Mesendoderm (in vitro differentiated cells): ENCODE measurements at places on chromosomes 3 and 15.

- H3K27me3 ChIP-seq: no peaks in the 10 kb centered on the region
- no peak overlapping the region for H3K4me3 ChIP-seq
- no peaks in the 10 kb centered on the region for H3K4me1 ChIP-seq
Observed at GRCh38 chr3:4741404-4742307, 237.6 kb upstream of the BHLHE40 start.

GRCh38 chr15:94586099-94586498 is 354.7 kb downstream of the MCTP2 start:
- no peak for DNase-seq
- H3K27me3 ChIP-seq: no peaks in the 10 kb centered on the region
- H3K36me3 ChIP-seq: no peaks in the 10 kb centered on the region
- no peak overlapping the region for H3K27ac ChIP-seq
- no peaks in the 10 kb centered on the region for H3K4me1 ChIP-seq
- H3K4me3 ChIP-seq: no peak overlapping the region

DNA sequence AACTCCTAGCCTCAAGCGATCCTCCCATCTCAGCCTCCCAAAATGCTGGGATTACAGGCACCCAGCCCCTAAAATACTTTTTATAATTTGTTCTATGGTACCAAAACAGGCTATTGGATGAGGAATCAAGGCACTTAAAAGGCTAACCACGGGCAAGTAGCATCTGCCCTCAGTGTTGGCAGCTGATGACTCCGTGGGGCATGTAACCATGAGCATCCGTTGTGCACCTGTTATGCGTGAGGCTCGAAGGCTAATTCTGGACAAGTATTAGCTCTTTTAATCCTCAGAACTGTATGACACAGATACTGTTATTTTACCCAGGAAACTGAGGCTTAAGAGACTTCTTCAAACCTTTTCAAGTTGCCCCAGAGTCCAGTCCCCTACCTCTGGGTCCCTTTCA is 10.2 kb downstream of the WDR73 start:
- no peak overlapping the region for H3K27ac ChIP-seq
- no peaks in the 10 kb centered on the region for H3K4me1 ChIP-seq
- no peaks in the 10 kb centered on the region for H3K27me3 ChIP-seq
- no peak overlapping the region for H3K4me3 ChIP-seq
- H3K36me3 ChIP-seq: peaks cover 31% of the 10 kb centered on the region

GRCh38 chr3:107242579-107242978 is 134.7 kb upstream of the CCDC54 start:
- no peaks in the 10 kb centered on the region for H3K36me3 ChIP-seq
- no peak overlapping the region for H3K27ac ChIP-seq
- no peaks in the 10 kb centered on the region for H3K27me3 ChIP-seq
- H3K4me1 ChIP-seq: peaks cover 2% of the 10 kb centered on the region
- no peak overlapping the region for H3K4me3 ChIP-seq

DNA sequence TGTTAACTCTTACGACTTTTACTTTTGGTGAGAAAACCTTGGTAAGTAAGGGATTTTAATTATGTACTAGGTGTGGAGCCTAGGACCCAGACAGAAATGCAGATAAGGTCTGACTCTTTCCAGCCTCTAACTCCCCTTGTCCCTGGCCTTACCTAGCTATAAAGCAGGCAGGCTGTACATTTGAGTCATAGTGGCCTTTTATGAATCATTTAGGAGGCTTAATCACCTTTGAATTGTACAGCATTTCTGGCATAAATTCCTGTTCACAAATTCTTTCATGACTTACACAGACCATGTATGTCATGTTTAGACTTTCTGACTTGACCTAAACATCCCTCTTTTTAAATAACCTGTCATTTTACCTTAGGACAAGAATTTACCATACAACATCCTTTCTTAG is 47.4 kb downstream of the CHCHD4 start:
- DNase-seq: no peak
- no peaks in the 10 kb centered on the region for H3K27me3 ChIP-seq
- H3K4me3 ChIP-seq: no peak overlapping the region
- no peaks in the 10 kb centered on the region for H3K36me3 ChIP-seq
- H3K27ac ChIP-seq: no peak overlapping the region

DNA sequence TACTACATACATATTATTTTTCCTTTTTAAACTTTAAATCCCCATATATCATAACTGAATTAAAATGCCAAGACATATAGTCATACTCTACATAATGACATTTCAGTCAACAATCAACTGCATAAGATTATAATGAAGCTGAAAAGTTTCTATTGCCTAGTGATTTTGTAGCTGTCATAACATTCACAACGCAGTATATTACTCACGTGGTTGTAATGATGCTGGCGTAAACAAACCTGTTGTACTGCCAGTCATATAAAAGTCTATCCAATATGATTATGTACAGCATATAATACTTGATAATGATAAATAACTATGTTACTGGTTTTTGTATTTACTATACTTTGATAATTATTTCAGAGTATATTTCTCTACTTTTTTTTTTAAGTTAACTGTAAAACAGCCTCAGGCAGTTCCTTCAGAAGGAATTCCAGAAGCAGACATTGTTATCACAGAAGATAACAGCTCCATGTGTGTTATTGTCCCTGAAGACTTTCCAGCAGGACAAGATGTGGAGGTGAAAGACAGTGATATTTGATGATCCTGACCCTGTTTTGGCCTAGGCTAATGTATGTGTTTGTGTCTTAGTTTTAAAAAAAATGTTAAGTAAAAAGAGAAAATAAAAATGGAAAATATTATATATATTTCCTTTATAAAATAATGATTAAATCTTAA is 443.4 kb upstream of the UBE2E2 start:
- no peaks in the 10 kb centered on the region for H3K36me3 ChIP-seq
- H3K27ac ChIP-seq: no peak overlapping the region
- H3K27me3 ChIP-seq: no peaks in the 10 kb centered on the region
- H3K4me1 ChIP-seq: no peaks in the 10 kb centered on the region

GRCh38 chr3:96779810-96780209 is 34.6 kb upstream of the EPHA6 start:
- no peaks in the 10 kb centered on the region for H3K36me3 ChIP-seq
- H3K27ac ChIP-seq: no peak overlapping the region
- DNase-seq: no peak
- no peaks in the 10 kb centered on the region for H3K27me3 ChIP-seq
- no peak overlapping the region for H3K4me3 ChIP-seq

GRCh38 chr15:81485806-81486205 is 111.8 kb upstream of the TMC3 start:
- no peaks in the 10 kb centered on the region for H3K36me3 ChIP-seq
- H3K4me1 ChIP-seq: no peaks in the 10 kb centered on the region
- DNase-seq: no peak
- H3K4me3 ChIP-seq: no peak overlapping the region

DNA sequence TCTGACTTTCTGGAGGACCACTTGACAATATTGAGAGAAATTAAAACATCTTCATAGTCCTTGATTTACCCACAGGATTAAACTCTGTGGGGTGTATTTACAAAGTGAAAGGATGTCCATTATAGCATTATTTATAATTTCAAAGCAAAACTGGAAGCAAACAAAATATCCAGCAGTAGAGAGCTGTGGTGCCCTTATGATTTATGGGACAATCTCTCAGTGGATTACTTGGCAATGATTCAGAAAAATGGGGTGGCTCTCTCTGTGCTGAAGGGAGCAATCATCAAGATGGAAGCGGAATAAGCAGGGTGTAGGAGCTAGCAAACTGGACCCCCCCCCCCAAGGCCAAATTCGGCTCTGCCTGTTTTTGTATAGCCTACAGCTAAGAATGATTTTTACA is 9.0 kb downstream of the PPCDC start:
- no peaks in the 10 kb centered on the region for H3K27me3 ChIP-seq
- H3K36me3 ChIP-seq: no peaks in the 10 kb centered on the region
- no peak overlapping the region for H3K4me3 ChIP-seq
- H3K27ac ChIP-seq: no peak overlapping the region
- DNase-seq: no peak

DNA sequence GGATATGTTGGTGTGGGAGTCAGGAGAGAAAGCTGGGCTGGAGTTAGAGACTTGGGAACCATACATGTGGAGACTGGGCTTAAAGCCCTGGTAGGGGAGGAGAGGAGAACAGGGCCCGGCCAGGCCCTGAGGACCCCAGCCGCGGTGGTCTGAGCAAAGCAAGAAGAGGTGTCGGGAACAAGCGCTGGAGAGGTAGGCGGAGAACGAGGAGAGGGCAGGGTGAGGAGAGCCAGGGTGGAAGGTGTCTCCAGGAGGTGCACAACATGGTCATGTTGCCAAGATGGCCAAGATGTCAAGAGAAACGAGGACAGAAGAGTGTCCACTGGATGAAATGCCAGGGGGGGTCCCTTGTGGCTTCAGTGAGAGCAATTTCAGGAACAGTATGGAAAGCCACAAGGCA is 5.5 kb downstream of the CHAC1 start:
- H3K27ac ChIP-seq: no peak overlapping the region
- peaks cover 5% of the 10 kb centered on the region for H3K36me3 ChIP-seq

DNA sequence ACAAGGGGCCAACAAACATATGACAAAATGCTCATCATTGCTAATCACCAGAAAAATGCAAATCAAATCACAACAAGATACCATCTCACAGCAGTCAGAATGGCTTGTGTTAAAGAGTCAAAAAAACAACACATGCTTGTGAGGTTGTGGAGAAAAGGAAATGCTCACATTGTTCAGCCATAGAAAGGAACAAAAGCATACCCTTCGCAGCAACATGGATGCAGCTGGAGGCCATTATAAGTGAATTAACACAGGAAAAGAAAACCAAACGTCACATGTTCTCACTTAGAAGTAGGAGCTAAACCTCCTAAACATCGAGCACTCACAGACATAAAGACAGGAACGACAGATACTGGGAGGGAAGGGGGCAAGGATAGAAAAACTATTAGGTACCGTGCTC is 678.4 kb upstream of the GRM7 start:
- no peaks in the 10 kb centered on the region for H3K36me3 ChIP-seq
- no peaks in the 10 kb centered on the region for H3K27me3 ChIP-seq
- no peaks in the 10 kb centered on the region for H3K4me1 ChIP-seq
- H3K27ac ChIP-seq: no peak overlapping the region
- no peak overlapping the region for H3K4me3 ChIP-seq

DNA sequence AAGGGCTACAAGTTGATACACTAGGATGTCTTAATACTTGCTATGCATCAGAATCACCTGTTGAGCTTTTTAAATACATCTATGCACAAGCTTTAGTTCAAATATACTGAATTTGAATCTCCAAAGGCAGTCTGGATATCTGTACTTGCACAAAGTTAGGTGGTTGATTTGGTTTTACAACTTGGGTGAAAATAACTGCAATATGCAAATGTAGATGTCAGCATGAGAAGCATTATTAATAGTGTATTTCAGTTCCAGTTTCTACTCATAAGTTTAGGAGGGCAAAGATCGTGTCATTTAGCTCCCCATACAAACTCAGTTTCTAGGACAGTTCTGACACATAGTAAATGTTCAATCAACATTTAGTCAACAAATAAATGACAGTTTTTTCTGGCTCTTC is 25.6 kb downstream of the IQCB1 start:
- no peak overlapping the region for H3K4me3 ChIP-seq
- no peaks in the 10 kb centered on the region for H3K27me3 ChIP-seq
- DNase-seq: no peak
- H3K36me3 ChIP-seq: no peaks in the 10 kb centered on the region

DNA sequence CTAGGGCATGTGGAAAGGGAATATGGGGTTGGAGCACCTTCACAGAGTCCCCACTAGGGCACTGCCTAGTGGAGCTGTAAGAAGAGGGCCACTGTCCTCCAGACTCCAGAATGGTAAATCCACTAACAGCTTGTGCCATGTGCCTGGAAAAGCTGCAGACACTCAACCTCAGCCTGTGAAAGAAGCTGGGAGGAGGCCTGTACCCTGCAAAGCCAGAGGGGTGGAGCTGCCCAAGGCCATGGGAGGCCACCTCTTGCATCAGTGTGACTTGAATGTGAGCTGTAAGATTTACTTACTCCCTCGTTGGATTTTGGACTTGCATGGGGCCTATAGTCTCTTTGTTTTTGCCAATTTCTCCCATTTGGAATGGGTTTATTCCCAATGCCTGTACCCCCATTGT is 705.2 kb upstream of the ROBO1 start:
- H3K4me3 ChIP-seq: no peak overlapping the region
- no peaks in the 10 kb centered on the region for H3K27me3 ChIP-seq
- no peak for DNase-seq
- no peaks in the 10 kb centered on the region for H3K4me1 ChIP-seq
- H3K27ac ChIP-seq: no peak overlapping the region
- H3K36me3 ChIP-seq: no peaks in the 10 kb centered on the region

DNA sequence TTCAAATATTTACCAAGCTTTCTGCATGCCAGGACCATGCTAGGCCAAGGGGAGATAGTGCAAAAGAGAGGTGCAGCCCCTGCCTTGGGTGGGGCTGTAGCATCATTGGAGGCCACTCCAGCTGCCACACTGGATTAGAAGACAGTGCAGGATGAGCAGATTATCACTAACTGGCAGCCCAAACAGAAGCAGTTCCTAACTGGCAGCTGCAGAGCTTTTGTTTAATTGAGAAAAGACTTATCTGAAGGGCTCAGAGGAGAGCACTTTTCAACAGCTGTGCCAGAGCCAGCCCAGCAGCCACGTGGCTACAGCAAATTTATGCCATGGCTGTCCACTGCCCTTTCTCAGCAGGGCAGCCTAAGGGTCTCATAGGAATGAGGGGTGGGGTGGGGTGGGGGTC is 13.5 kb upstream of the ACSBG1 start:
- H3K36me3 ChIP-seq: no peaks in the 10 kb centered on the region
- no peak overlapping the region for H3K27ac ChIP-seq
- DNase-seq: no peak
- no peak overlapping the region for H3K4me3 ChIP-seq
- H3K4me1 ChIP-seq: peaks cover 7% of the 10 kb centered on the region
- H3K27me3 ChIP-seq: no peaks in the 10 kb centered on the region

GRCh38 chr3:167330993-167331785 is 48.9 kb downstream of the ZBBX start:
- DNase-seq: no peak
- H3K4me3 ChIP-seq: no peak overlapping the region
- H3K27me3 ChIP-seq: no peaks in the 10 kb centered on the region
- H3K27ac ChIP-seq: no peak overlapping the region

GRCh38 chr3:106725566-106725965 is 651.7 kb upstream of the CCDC54 start:
- H3K4me1 ChIP-seq: no peaks in the 10 kb centered on the region
- no peak overlapping the region for H3K27ac ChIP-seq
- no peaks in the 10 kb centered on the region for H3K27me3 ChIP-seq
- no peak overlapping the region for H3K4me3 ChIP-seq
- H3K36me3 ChIP-seq: no peaks in the 10 kb centered on the region

- no peaks in the 10 kb centered on the region for H3K4me1 ChIP-seq
- DNase-seq: no peak
- no peaks in the 10 kb centered on the region for H3K27me3 ChIP-seq
Observed at GRCh38 chr3:87969620-87970019, 89.2 kb downstream of the CGGBP1 start.

- H3K36me3 ChIP-seq: peaks cover 20% of the 10 kb centered on the region
- no peak overlapping the region for H3K27ac ChIP-seq
- H3K27me3 ChIP-seq: no peaks in the 10 kb centered on the region
- no peak overlapping the region for H3K4me3 ChIP-seq
- peaks cover 4% of the 10 kb centered on the region for H3K4me1 ChIP-seq
Observed at GRCh38 chr3:47836986-47837385, 34.0 kb downstream of the DHX30 start.

- no peaks in the 10 kb centered on the region for H3K36me3 ChIP-seq
- H3K27ac ChIP-seq: no peak overlapping the region
Observed at GRCh38 chr15:68631601-68632051, 52.8 kb downstream of the CORO2B start.

- H3K4me1 ChIP-seq: no peaks in the 10 kb centered on the region
- H3K4me3 ChIP-seq: no peak overlapping the region
- no peaks in the 10 kb centered on the region for H3K36me3 ChIP-seq
- no peak for DNase-seq
- H3K27me3 ChIP-seq: no peaks in the 10 kb centered on the region
Observed at GRCh38 chr3:108062051-108062450, 28.8 kb downstream of the CD47 start.
